Mesenchymal stem cell (in vitro differentiated cells and primary cell): ENCODE measurements at places on chromosomes 12 and 14.
A peak's percentile ranks its signal among the peaks of the same experiment; 100 is the strongest.

DNA sequence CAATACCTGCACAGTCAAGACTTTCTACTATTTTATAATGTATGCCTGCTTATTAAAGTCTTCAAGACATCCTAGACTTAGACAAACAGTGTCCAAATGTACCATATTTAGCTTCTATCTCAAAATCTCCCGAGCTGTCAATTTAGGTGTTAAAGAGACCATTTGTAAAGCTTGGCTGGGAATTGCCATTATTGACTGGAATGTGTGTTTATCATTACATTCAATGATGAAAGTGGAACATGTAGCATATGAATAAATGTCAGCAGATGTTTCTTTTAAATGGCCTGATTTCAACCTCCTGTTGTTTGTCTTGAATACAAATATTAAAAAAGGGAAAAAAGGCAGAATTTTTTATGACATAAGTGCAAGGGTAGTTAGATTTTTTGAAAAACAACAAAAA, 572.3 kb downstream of the PRKD1 start:
- DNase-seq, result no peak

GRCh38 chr14:70726651-70727375, 82.5 kb downstream of the MAP3K9 start:
- DNase-seq, result no peak

- DNase-seq, result no peak
Observed at GRCh38 chr12:87728931-87729593, 300.1 kb downstream of the C12orf50 start.

- peak; percentile 55 for DNase-seq
Observed at GRCh38 chr14:22532345-22533056, 56.5 kb downstream of the DAD1 start.

GRCh38 chr14:85519661-85520305, 10.2 kb upstream of the FLRT2 start:
- no peak for DNase-seq

DNA sequence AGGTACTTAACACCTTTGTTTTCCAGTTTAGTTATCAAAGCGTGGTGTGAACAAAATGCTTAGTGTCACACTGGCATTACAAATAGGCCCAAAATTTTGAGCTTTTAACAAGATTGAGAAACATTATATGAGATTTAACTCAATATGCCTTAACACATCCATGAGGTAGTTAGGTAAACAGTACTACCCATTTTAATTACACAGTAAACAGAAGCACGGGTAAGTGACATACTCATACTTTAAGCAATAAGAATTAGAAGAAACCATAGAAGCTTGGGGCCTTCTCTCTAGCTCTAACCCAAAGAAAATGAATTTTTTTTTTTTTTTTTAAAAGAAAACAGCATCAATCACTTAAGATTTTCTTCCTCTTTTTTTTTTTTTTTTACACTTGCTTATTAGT, 15.5 kb upstream of the PHLDA1 start:
- no peak for DNase-seq

DNA sequence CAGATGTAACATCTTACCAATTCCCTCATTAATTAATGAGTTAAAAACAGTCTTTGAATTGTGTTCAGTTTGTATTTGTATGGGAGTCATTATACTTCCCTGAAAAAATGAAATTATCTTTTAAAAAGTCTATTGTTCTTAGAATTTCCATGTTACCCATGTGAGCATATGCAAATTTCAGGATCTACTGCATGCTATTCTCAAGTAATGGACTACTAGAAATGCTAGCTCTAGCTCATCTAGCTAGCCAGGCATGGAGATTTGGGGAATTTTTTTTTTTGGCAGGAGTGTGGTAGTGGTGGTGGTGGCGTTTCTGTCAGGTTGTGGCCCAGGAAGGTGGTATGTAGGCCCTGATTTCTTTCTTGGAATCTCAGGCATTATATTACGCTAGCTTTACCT, 218.4 kb downstream of the AEBP2 start:
- no peak for DNase-seq

- DNase-seq, result no peak
Observed at GRCh38 chr12:64737539-64737938, 21.7 kb downstream of the GNS start.

- no peak for DNase-seq
Observed at GRCh38 chr14:92529903-92530302, 16.3 kb downstream of the RIN3 start.

DNA sequence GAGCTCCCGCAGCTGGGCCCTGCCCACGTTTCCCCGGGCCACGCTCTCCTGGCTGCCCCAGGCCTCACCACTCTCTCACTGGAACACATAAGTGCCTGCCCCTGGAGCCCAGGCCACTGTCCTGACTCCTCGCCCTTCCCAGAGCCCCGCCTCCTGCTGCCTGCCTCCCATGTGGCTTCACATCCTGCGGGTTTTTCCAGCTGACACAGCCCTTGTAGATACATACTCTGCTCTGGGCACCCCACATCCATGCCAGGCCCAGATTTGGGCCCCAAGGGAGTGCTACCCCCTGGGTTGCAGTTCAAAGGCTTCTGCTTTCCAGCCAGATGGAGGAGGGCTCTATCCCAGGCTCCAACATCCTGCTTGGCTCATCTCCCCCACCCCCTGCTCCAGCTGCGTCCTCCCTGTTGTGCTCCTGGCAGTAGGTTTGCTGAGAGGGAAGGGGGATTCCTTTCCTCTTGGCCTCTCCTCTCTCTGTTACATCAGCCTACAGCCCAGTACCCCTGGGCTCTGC, 60.1 kb downstream of the TSPAN9 start:
- peak; percentile 67 for DNase-seq

- no peak for DNase-seq
Observed at GRCh38 chr12:126708492-126708896, 1558.5 kb upstream of the TMEM132C start.

DNA sequence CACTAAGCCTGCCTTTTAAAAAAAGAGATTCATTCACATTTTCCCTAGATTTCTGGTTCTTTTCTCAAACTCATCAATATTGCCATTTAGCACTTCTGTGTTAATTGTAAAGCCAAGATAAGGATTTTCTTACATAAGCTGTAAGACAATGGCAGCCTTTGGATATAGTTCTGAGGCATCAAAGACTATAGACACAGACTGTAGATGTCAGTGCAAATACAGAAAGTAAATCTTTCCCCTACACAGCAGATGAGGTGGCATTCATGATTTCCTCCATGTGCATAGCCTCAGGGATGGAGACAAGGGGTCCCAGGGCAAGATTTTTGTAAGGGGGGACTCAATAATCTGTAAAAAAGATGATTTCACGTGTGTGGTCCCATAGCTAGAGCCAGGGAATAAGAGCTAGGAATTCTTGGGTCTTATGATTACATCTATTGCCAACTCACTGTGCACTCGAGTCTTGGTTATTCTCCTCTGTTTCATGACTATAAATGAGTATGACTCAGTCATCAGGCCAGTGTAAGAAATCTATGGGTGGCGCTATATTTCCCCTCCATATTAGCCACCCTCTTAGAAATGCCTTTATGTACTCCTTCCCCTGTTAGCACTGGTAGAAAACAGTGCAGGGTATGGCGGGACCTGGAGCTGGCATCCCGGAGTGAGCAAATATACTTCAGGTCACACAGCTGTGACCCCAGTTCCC, 207.5 kb downstream of the EXOC5 start:
- DNase-seq, result no peak

DNA sequence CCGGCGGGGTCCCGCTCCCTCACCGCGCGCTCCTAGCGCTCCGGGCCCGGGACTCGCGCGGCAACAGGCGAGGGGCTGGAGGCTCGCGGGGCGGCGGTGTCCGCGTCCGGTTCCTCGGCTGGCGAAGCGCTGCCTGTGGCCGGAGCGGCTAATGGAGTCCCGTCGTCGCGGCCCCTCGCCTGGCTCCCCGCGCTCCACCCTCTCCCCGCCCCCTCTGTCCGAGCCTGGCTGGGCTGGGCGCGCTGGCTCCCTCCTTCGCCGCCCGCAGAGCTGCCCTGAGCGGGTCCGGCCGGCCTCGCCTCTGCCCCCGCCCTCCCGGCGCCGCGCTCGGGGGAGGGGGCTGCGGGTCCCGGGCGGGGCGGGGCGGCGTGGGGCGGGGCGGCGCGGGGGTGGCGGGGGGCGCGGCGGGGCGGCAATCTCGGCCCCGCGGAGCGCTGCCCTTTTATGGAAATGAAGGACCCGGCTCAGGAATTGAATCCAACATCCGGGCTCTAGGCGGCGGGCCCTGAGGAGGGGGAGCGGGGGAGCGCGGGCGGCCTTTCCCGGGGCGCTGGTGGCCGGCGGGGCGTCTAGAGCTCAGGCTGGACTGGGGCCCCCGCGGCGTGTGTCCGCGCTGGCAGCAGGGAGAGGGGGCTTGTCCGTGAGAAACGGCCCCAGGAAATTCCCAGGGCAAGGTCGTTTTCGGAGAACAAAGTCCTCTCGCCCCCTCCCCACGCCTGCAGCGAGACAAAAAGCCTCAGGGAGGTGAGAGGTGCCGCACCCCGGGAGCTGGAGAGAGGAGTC, at the start of gene FERMT2:
FERMT2 (minus strand) TSS at position 153 of the 783 bp plus-strand sequence. CDS start 482 bp downstream, outside the sequence.
- peak; percentile 90 for DNase-seq

DNA sequence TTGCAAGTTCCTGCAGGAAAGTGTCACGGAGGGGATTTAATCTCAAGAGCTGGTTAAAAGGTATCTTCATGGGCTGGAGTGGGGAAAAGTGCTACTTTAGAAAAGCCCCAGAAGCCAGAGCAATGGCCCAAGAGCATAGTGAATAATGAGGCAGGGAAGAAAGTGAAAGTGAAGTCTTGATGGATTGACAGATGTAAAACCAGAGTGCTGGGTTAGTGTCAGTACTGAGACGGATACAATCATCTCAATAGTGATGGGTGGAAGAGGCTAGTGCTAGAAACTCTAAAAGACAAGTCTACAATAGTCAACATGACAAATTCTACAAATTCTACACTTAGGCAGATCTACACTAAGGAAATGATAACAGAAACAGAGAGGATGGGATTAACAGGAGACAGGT, 68.1 kb downstream of the CIT start:
- DNase-seq, result no peak

DNA sequence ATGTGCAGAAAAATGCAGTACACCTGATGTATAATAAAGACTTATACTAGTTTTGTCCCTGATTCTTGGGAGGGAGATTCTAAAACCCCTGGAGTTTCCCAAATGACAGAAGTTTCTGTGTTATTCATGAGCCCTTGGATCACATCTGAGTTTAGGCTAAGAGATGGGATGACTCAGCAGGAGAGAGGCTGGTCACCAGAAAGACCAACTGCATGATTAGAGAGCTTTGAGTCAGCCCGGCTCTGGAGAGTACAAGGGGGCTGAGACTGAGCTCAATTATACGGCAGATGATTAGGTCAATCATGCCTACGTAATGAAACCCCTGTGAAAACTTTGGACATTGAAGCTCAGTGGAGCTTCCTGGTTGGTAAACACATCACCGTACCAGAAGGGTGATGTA, 174.2 kb downstream of the SSPN start:
- DNase-seq, result peak; percentile 88

- DNase-seq, result peak; percentile 78
Observed at GRCh38 chr14:92481386-92481785, 32.2 kb upstream of the RIN3 start.

GRCh38 chr14:46988312-46988711, 336.7 kb upstream of the RPL10L start:
- no peak for DNase-seq
